ENCODE measurements at places on chromosomes 16 and 17.

- no peak for DNase-seq
Measured at GRCh38 chr17:77438241-77439188, 297.7 kb downstream of the SEC14L1 start.

- DNase-seq, result no peak
Measured at GRCh38 chr16:70529051-70529777, 5.6 kb downstream of the SF3B3 start.

GRCh38 chr16:84489131-84489530 is 15.3 kb downstream of the MEAK7 start:
- no peak for DNase-seq

- no peak for DNase-seq
Measured at GRCh38 chr17:42866216-42866615, 15.2 kb downstream of the AOC3 start.

GRCh38 chr16:84992717-84993075 is 18.6 kb downstream of the ZDHHC7 start:
- no peak for DNase-seq
